ENCODE measurements at places on chromosomes 1 and 21.

GRCh38 chr1:1452882-1453281, 3.4 kb downstream of the ATAD3C start:
- no peak for DNase-seq

GRCh38 chr1:29398431-29398830, 162.1 kb downstream of the PTPRU start:
- DNase-seq = no peak

DNA sequence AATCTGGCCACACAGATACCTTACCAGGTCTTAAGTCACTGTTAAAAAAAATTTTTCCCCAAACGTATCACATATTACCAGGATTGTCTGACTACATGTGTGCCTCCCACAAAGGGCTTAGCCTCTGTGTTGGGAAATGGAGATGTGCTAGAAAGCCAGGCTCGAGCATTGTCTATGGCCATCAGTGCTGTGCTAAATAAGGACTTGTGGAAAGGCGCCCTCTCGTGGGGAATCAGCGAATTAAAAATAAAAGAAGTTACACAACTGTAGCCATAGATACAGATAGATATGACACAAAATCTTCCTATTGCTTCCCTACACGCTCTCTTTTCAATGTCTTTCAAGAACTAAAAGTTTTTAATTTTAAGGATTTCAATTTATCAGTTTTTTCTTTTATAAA, 47.5 kb upstream of the CRNN start:
- DNase-seq = peak; percentile 7

GRCh38 chr1:180268556-180269075, 38.6 kb downstream of the LHX4 start:
- no peak for DNase-seq

GRCh38 chr1:1020000-1020404, at the start of gene AGRN:
Gene AGRN (plus strand): TSS chr1:1020120. CDS start chr1:1020173, 53 bp downstream.
- no peak for DNase-seq

- no peak for DNase-seq
These were observed 72.0 kb upstream of the FAM20B start for GRCh38 chr1:178953538-178954324.

DNA sequence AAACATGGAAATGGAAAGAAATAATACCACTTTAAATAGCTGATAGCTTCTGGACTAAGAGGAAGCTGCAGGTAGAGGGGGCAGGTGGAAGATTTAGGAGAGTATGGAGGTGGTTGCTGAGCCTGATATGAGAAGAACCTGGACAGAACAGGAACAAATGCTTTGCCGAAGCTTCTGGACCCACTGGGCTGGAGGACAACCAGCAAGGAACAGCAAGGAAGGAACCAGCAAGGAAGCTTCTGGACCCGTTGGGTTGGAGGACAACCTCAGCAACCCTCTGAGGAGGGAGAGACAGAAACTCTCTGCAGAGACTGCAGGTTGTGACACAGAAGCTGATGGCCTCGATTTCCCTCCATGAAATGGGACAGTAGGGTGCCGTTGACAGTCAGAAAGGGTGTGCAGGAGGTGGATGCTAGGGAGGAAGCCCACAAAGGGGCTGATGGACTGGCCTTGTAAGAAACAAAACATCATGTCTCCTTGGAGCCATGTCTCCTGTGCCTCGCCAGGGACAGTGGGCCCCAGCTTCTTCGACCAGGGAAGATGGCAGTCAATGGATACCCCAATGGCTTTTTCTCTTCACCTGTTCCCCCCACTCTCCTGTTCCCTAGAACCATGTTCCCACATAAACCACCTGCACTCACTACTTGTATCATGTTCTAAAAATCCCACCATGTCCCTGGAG, 8.3 kb upstream of the WNT3A start:
- DNase-seq = no peak

GRCh38 chr1:3366126-3367051, 88.1 kb upstream of the ARHGEF16 start:
- DNase-seq = peak; percentile 48

GRCh38 chr1:42211224-42211623, 46.7 kb upstream of the GUCA2A start:
- no peak for DNase-seq

DNA sequence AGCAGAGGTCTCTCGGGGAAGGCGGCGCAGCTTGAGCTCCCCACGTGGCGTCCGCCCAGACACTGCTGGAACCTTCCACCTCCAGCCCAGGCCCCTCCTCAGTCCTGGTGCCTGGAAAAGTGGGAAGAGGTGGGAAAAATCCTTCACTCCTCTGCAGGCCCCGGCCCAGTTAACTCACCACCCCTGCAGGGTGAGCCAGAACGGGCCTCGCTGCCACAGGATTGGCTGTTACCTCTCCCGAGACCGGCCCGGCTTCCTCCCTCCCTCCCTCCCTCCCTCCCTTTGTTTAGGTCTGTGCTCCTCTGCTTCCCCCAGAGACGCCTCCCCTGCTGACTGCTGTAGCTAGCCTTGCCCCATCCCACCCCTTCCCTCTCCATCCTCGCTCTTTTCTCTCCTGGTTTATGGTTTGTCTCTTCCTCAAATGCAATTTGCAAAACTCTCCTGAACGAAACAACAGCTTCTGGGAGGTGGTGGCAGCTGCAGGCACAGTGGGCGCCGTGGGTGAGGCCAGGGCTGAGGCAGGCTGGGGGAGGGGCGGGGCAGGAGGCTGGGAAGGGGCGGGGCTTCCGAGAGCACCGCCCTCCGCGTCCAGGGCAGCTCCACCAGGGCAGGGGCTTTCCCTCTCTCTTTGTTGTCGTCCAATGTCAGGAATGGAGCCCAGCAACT, 6.5 kb downstream of the CAPN9 start:
- DNase-seq = peak; percentile 34

DNA sequence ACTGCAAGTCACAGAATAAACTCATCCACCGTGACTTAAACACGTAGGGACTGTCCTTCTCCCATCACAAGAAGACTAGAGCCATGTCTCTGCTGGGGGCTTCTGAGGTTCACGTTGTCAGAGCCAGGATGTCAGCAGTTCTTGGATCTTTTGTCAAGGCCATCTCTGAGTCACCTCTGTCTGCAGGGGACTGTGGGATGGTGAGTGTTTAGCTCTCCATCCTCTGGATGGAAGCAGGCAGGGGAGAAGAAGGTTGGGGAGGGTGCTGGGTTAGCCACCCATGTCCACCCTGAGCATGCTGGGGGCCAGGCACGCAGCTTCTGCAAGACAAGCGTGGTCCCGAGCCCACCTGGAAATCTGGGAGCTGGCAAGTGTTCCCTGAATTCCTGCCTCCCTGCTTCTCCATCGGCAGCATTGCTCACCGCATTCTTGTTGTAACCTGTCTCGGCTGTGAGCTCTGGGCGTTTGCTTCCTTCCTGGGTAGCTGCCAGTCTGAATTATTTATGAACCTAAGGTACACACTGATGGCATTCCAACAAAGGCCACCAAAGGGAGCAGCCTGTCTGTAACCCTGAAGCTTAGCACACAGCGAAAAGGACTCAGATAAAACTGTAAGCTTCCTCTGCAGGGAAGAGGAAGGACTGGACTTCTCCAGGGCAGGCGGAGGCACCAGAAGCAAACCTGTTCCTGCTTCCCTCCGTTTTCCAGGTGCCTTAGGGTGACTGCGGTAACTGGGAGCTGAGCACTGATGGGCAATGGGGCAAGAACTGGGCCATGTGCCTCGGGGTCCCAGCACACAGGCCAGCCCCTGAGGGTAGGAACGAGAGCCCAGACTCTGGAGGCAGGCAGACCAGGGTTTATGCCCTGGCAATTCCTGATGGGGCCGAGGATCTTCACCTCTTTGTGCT, 88.6 kb downstream of the RIPK4 start:
- DNase-seq = no peak

- DNase-seq = no peak
These were observed 32.8 kb upstream of the KCNJ15 start for GRCh38 chr21:38223893-38224540.

- no peak for DNase-seq
These were observed 33.9 kb downstream of the DDR2 start for GRCh38 chr1:162666006-162666645.

GRCh38 chr1:155307247-155307740, 1.4 kb upstream of the FDPS start:
- DNase-seq = no peak

DNA sequence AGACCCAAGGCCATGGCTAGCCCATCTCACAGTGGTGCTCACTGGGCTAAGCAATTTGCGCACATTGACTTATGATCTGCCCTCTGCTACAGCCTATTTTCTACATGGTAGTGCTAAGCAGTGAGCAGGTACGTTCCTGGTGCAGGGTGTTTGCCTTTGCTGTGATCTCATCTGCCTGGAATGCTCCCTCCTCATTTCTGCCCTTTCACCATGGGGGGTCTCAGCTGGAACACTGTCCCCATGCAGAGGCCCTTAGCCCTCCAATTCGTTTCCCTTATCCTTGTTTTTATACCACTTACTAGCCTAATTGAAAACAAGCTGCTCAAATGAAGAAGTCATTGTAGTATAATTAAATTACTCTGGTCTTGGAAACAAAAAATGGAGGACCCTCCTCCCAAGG, 2.0 kb upstream of the B3GALT5 start:
- DNase-seq = no peak

DNA sequence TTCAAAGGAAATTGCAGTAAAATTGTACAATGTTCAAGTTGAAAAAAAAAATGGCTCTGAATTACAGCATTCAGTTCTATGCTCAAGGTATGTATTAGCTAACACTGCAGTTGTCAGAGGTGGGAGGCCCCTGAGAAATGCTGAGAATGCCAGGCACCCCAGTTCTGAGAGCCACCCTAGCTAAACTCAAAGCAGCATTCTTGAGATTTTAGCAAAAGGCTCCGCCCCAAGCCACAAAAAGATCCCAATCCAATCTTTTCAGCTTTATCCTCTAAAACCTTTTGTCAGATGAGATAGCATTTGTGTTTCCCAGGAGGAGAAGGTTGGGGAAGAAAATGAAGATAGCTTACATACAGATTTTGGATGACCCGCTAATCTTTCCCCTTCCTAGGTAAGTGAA, 68.8 kb downstream of the SMYD2 start:
- DNase-seq = no peak

- no peak for DNase-seq
These were observed 307.6 kb upstream of the PLXNA2 start for GRCh38 chr1:208551633-208552320.

DNA sequence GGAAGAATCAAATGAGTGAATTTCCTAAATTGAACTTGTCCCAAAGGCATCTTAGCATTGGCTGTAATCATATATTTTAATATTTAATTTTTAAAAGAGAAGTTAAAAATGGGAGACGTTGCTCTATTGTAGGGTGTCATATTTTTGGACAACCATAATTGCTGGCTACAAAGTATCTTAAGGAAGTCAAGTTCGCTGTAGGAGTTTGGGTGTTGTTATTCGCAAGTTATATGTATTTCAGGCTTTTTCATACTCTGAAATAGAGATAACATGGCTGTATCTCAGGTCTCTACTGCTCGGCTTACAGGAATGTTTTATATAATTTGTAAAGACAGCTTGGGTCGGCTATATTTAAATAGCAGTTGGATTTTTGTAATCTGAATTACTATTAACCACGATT, 852 bp downstream of the TMEM50A start:
- DNase-seq = no peak

DNA sequence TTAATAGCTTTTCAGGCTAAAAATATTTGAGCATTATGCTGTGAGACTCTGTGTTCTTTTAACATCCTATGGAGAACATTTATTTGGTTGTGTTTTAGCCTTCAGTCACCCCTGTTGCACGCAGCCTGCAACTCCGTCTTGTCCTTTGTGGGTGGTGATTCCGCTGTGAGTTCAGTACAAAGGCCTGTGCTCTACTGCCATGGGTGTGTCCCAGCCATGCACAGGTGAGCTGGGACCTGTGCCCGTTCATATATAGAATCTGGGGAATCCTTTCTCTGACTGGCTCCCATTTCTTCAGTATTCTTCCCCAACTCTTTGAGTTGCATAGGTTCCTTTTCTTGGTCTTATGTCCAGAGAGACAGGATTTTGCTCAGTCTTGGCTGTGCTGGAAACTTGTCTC, 61.4 kb downstream of the ACTL8 start:
- no peak for DNase-seq

DNA sequence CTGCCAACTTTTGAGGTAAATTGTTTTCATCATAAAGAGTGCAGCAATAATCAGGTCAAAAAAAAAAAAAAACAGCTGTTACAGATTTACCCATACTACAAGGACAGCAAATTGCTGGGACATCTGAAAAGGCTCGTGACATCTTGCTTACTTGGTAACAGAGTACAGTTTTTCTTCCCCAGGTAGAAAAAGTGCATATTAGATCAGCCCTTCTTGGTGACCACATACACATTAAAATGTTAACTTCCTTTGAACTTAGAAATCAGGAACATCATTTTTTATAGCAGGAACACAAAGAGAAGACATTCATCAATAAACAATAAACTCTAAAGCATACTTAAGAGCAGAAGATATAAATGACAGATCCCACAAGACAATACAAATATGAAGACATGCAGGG, 16.1 kb downstream of the TP53BP2 start:
- DNase-seq = no peak

GRCh38 chr1:236540813-236541465, 17.2 kb downstream of the LGALS8 start:
- no peak for DNase-seq

- no peak for DNase-seq
These were observed 94.3 kb downstream of the VAV3 start for GRCh38 chr1:107870696-107871095.

GRCh38 chr1:89637496-89637895, 4.6 kb downstream of the LRRC8C start:
- no peak for DNase-seq

DNA sequence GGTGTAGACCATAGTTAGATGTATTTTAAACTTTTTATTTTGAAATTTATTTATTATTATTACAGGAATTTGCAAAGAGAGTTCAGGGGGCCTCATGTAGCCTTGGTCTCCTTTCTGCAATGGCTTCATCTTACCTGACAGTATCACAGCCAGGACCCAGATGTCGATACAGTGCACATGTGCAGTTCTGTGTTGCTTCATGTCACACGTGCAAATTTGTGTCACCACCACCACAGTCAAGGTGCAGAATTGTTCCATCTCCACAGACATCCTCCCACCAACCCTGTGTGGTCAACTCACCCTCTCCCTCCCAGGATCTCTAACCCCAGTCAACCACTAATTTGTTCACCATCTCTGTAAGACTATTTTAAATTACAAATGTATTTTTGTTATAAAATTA, 184.5 kb downstream of the CAMTA1 start:
- no peak for DNase-seq

DNA sequence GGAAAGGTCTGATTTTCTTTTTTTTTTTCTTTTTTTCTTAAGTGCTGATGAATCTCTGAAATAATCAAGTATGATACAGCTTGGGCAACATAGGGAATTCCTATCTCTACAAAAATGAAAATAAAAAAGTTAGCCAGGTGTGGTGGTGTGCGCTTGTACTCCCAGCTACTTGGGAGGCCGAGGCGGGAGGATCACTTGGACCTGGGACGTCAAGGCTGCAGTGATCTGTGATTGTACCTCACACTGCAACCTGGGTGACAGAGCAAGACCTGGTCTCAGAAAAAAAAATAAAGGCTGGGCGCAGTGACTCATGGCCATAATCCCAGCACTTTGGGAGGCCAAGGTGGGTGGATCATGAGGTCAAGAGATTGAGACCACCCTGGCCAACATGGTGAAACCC, 6.0 kb downstream of the TRAPPC10 start:
- DNase-seq = no peak

Measured in C1 segment of cervical spinal cord (tissue), 14 donors.